ENCODE measurements at places on chromosomes 7 and 10. TPM values are rescaled to one million over a fixed set of nuclear protein-coding genes. Genes with fewer than 3 reads are reported as not detected.

DNA sequence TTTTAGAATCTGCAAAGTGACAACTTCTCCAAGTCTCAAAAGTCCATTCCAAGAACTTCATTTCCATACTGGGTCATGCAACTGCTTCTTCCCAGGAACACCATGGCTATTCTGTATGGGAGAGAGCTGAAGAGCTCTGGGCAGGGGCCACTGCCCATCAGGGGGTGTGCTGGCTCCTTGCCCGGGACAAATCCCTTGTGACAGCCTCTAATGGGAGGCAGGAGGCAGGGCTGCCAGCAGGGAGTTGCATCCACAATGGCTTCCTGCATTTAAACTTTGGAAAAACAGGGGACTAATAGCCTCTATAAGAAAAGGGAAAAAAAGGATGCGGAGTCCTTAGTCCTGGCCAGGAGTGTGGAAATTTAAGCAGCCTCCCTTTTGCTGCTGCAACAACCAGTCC lies 18.4 kb upstream of the FRMD4A start:
- DNase-seq, result no peak

CRYGN gene
- 1.2 TPM for total RNA-seq

- DNase-seq, result no peak
Measured at GRCh38 chr10:51421853-51422252, 277.5 kb downstream of the CSTF2T start.

GRCh38 chr7:16484453-16485158 lies 19.1 kb upstream of the SOSTDC1 start:
- peak; percentile 45 for DNase-seq

DNA sequence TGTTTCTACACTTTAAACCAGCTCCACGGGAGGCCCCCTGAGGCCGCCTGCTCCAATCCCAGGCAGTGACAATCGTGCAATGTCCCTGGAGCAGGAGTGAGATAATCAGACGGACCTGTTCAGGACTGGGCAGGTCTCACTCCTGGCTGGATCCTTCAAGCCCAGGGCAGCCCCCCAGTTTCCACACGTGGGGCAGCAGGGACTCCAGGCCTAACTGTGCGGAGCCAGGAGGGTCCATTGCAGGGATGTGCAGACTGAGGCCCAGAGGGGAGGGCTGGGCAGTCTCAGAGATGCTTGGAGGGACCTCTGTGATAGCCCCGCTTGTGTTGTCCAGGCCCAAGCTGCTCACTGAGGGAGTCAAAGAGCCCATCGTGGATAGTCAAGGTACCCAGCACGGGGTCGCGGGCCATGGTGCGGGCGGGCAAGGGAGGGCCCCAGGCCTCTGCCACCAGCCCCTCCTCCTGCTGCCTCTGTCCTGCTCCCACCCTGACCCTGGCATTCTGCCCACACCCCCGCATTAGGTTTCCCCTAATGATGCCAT lies 110.5 kb upstream of the KCTD7 start:
- DNase-seq, result no peak

- DNase-seq, result peak; percentile 40
Measured at GRCh38 chr7:56105508-56105907, 768 bp downstream of the CHCHD2 start.

GRCh38 chr7:149422914-149423301 lies 38.0 kb downstream of the ZNF777 start:
- DNase-seq, result no peak

- peak; percentile 26 for DNase-seq
Measured at GRCh38 chr7:152574892-152575548, 100.9 kb downstream of the XRCC2 start.

GRCh38 chr7:110442381-110442837 lies 648.5 kb upstream of the LRRN3 start:
- peak; percentile 47 for DNase-seq

DNA sequence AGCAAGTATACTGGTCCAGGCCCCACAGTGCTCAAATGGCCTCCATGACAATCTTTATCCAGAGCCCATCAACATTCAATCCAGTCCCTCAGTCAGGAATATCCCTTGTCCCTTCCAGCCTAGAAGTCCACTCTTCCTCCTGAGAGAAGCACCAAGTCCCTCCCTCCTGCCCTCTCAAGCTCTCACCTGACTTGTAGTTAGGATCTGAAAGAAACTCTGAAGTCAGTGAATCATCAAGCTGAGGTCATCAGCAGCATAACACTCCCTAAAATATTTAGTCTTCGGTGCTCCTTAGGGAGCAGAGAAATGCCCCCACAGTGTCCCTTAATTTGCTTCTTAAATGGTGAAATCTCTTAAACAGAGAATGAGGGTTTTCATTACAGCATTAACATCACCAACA lies 31.0 kb downstream of the GRM8 start:
- DNase-seq, result no peak

VPS37D gene
- 12.4 TPM for total RNA-seq

LRRN3 gene
- total RNA-seq, result not detected

DNA sequence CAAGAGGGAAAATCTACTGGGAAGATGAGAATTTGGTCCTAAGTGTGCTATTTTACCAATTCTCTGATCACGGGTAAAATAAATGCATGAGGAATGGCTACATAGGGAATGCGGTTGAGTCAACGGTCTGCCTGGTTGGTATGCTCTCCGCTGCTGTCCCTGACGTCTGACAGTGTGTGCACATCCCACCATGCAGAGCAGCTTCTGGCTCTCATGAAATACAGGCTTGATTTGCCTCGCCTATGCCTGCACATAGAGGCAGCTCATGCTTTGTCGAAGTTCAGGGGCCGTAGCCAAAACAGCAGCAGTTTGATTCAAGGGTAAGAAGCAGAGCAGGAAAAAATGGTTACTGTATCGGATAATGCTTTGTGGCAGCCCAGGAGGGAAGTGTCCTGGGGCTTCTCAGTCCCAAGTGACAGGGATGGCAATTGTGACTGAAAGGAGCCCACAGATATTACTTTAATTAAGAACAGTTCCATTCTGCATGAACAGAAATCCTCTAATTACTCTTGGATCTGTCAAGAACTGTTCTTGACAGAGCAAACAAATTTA lies 268.4 kb upstream of the SLC26A5 start:
- no peak for DNase-seq

DDX50 gene
- 37.7 TPM for total RNA-seq

BLVRA gene
- total RNA-seq, result 36.4 TPM

GRCh38 chr10:72173619-72174296 lies 42.1 kb upstream of the ANAPC16 start:
- DNase-seq, result peak; percentile 48

DNA sequence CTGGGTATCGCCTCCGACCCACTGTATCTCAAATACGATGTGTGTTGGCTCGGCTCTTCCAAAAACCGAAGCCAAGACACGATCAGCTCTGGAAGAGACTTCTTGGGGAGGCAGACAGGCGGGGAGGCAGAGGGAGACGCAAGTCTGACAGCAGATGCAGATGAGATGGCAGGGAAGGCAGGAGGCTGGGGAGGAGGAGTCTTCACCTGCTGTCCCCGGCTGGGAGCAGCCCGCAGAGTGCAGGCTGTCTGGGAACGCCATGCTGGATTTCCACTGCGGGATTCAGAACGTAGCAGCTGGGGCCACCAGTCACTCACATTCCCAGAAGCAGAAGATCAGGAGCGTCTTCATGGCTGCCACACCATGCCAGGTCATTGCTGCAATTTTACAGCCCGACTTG lies 29.4 kb downstream of the CTBP2 start:
- no peak for DNase-seq

- DNase-seq, result no peak
Measured at GRCh38 chr7:128167791-128168666, 73.0 kb upstream of the LEP start.

DNA sequence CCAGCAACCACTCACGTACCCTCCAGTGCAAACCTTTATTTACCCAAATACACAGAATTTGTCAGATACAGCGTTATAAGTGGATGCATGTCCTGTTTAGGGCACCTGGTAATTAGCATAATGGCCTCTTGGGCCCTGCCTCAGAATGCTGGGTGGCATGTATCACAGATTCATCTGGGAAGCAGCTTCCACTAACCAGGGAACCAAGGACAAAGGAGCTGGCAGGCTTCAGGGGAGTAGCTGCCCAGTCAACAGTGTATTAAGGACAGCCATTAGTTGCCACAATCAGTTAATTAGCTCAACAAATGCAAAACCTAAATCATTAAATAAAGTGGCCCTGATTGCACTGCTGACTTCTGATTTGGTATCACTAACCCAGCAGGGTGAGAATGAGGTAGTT lies 105.7 kb downstream of the RAPGEF5 start:
- no peak for DNase-seq

AKR1B15 gene
- 3.2 TPM for total RNA-seq

- no peak for DNase-seq
Measured at GRCh38 chr10:93299606-93300287, 182.4 kb downstream of the MYOF start.

BLNK gene
- 0.98 TPM for total RNA-seq

- DNase-seq, result no peak
Measured at GRCh38 chr10:46018453-46019176, 11.8 kb downstream of the NCOA4 start.

Measured in PC-9 (cell line).